ENCODE measurements at places on chromosomes 13 and 19.

GRCh38 chr13:36884235-36884634, 35.8 kb downstream of the SMAD9 start:
- DNase-seq = no peak

GRCh38 chr13:48156466-48156865, 61.6 kb upstream of the MED4 start:
- peak; percentile 84 for DNase-seq

GRCh38 chr19:16308081-16308480, 16.5 kb upstream of the KLF2 start:
- DNase-seq = no peak

DNA sequence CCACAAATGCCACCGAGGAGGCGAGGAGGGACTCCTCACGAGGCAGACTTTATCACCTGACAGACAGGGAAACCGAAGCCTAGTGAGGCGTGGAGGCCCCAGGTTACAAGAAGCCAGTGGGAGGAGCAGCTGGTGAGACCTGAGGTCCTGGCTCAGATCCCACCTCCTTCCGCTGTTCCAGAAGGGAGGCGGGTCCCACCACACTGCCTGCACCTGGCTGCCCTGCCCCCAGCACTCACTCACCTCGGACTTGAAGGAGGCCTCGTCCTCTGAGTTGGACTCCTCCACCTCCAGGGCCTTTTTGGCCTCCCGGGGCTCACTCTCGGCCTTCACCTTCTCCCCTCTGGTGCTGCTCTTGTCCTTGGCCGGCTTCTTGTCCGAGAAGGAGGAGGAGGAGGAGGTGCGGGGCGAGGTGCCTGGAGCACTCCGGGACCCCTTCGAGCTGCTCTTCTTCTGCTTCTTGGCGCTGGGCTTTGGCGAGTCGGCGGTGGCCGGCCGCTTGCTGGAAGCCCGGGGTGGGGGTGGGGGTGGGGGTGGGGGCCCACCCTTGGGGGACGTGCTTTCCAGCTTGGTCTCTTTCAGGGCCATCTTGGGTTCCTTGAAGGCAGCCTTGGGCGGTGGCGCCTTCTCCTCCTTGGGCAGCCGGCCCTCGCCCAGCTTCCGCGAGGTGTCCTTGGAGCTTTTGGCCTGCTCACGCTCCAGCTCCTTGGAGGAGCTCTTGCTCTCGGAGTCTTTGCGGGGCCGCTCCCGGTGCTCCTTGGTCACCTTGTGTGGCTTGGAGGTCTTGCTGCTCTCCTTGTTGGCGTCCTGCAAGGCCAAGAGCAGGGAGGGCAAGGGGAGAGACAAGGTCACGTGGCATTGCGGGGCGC, 57.7 kb downstream of the MLLT1 start:
- no peak for DNase-seq

DNA sequence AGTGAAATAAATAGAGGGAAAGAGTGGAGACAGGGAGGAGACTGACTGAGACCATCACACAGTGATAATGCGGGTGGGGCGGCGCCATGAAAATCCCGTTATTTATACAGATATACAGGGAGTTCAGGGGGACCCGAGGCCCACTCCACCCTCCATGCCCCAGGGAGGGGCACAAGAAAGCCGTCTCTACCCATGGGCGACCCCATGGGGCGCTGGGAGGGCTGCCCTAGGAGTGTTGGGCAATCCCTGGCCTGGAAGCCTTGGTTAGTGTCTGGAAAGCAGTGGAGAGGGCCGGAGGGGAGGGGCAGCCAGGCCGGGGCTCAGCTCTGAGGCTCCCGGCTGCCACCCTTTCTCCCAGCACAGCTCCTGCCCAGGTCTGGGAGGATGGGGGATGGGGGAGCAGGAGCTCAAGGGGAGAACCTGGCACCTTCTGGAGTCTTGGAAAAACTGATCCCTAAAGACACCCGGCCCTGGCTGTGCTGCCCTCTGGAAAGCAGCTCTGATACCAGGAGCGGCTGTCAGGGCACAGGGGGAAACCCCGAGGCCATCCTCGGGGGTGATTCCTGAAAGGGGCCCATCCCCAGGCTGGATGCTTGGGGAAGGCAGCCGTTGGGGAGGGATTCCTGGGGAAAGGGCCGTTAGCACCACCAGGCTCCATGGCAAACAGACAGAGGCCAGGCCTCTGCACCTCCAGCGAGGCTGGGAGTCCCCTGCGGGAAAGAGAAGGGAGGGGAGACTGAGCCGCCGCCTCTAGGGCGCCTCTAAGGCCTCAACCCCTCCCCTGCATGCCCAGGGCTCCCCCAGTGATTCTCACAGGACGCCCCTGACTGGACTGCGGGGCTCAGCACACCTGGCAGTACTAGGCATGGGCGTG, 3.0 kb upstream of the PRKD2 start:
- no peak for DNase-seq

DNA sequence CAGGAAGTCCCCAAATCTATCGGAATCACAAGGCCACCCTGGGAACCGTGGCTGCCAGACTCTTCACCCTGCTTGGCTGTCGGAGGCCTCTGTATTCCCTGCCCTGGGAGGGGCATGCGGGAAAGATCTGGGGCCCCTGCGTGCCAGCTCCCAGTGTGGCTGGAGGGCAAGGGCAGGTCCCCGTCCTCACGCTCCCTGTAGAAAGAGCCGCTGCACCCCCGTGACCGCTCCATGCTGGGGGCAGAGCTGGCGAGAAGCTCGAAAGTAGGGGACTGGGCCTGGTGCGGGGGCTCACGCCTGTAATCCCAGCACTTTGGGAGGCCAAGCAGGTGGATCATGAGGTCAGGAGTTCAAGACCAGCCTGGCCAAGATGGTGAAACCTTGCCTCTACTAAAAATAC, 208.4 kb upstream of the SOX1 start:
- no peak for DNase-seq

DNA sequence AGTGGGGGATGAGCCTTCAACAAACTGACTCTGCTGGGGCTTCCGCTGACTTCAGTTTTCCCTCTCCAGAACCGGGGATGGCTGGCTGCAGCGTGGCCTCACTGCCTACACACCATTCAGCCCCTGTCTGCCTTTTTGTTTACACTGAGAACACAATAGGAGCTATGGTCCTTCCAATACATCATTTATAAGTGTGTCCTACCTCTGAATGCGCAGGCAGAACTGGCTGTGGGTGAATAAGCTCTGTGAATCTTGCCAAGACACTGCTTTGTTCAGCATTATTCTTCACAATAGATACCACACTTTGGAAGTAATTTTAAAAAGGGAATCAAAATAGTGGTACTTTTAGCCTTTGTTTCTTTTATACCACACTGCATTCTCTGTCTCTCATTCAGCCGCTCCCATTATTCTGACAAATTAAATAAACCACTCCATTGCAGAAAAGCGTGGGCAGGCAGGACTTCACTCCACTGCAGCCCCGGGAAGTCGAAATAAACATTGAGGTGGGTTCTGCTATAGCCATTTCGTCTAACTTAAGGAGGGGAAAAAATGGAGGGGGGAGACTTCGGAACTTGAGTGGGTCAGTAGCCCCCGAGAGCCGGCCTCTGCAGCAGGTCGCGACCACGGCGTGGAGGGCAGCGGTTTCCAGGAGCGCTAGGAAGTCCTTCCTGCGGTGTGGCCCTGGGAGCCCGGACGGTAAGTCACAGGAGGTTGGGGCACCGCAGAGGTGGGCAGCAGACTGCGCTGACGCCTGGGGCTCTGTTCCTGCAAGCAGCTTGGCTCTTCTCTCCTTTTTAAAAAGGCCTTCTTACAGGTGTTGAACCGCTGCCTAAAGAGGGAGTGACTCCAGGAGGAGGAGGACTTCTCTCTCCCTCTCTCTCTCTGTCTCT, 94.8 kb upstream of the SOX1 start:
- DNase-seq = no peak

GRCh38 chr19:32631381-32631780, 43.6 kb downstream of the ANKRD27 start:
- no peak for DNase-seq

DNA sequence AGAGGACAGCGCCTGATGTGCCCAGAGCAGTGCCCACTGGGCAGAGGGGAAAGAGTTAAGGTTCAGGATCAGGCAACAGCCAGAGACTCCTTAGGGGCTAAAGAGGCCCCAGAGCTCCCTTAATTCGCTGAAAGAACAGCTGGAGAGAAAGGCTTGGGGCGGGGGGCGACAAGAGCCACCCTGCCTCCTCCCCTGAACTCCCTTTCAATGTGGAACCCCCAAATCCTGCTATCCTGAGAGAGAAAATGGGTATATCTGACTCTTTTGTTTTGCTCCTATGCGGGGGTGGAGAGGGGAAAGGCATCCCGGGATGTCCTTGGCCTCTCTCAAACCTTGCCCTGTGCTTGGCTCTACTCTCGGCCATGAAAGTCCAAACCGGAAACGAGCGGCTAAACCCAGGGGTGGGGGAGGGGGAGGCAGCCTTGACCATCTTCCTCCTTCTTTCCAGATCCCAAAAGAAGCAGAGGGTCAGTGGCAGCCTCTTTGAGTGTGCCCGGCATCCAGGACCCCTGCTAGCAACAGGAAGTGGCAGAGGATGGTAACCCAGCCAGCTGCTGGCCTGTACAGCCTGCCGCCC, 4.7 kb downstream of the PRKACA start:
- DNase-seq = no peak

DNA sequence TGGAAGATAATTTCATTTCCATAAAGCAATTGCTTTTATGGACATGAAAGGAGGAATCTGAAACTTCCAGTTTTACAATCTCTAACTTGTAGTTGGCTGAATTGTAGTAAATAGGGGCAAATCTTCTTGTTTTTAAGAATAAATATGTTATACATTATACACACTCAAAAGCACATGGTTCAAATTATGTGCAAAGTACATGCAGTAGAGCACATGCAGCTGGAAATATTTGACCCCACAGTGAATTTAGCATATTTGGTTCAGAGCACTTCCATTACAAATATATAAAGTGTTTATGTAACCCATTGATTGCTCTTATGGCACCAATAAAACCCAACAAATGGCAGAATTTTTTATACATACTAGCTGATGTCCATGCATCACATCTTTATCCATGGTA, 180.5 kb downstream of the IRS2 start:
- DNase-seq = no peak

DNA sequence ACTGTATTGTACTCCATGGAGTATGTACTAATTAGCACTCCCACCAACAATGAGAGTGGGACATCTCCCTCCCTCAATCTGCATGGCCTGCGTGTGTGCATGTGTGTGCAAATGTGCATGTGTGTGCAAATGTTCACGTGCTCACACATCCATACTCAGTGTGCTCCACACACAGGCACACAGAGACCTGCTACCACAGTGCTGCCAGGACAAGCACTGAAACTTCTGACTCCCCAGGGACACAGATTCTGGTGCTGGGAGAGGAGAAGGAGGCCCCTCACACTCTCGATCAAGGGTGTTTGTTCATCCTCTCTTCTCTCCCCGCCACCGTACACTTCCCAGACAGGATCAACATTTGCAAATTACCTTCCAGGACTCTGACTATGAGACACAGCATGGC, 37.8 kb upstream of the ZNF507 start:
- no peak for DNase-seq

DNA sequence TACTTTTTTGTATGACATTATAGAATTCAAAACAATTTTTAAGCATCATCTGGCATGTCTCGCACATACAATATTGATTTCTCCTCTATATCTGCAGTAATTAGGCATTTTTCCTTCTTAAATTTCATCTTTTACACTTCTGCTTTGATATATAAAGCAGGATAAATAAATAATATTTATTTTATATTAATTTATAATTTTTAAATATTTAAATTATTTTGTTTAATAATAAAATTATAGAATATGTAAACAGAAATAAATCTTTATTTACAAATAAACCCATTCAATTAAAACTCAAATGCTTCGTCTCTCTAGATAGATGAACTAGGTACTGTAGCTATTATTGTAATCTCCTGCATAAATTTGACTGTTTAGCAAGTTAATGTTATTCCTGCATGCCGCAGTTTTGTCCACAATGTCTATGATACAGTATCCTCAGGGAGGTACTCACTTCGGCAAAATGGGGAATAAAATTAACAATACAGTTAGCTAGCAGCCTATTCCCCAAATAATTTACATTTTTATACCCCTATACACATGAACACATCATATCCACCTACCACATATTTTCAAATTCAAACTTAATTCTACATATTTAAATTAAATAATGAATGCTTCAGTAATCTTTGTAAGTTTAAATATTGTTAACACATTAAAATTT, 473.6 kb upstream of the SLC10A2 start:
- DNase-seq = no peak

- DNase-seq = peak; percentile 40
Observed at GRCh38 chr19:45999653-46000121, 4.4 kb downstream of the CCDC61 start.

- no peak for DNase-seq
Observed at GRCh38 chr13:83831796-83832195, 50.5 kb downstream of the SLITRK1 start.

DNA sequence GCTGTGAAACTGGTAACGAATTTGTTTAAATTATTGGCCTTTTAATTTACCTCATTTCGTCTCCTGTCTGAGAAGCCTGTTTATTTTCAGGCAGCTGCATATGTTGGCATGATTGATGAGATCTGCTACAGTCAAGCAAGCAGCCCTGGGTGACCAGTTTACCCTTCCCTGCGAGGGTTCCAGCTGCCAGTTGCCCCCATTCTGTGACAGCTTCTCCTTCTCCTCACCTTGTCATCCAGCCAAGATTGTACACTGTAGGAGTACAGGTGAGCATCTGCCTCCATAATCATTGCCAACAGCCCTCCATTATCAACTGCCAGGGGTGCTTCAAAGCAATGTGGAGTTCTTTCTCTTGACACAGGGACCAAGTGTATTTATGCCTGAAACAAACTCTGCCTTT, 1979.9 kb upstream of the PRR20A start:
- DNase-seq = no peak

DNA sequence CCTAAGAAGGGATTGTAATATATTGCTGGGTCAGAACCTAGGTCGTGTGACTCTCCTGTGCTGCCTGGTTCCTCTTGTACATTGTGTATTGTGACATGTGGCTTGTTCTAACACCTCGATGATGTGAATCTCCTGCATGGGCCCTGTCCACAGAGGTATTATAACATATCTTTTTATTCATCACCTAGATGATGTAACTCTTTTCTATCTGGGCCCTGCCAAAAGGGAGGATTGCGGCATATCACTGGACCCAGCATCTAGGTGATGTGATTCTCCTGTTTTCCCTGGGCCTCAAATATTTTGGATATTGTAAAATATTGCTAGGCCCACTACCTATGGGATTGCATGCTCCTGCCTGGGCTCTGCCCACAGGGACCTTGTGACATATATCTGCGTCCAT, 33.4 kb upstream of the ZNF254 start:
- no peak for DNase-seq

- no peak for DNase-seq
Observed at GRCh38 chr19:19202707-19203011, 555 bp downstream of the NR2C2AP start.
